CD4-positive, alpha-beta T cell treated with Interleukin-6 at 100 ng/mL for 8 hours (primary cell): ENCODE measurements at places on chromosomes 13 and 19.

DNA sequence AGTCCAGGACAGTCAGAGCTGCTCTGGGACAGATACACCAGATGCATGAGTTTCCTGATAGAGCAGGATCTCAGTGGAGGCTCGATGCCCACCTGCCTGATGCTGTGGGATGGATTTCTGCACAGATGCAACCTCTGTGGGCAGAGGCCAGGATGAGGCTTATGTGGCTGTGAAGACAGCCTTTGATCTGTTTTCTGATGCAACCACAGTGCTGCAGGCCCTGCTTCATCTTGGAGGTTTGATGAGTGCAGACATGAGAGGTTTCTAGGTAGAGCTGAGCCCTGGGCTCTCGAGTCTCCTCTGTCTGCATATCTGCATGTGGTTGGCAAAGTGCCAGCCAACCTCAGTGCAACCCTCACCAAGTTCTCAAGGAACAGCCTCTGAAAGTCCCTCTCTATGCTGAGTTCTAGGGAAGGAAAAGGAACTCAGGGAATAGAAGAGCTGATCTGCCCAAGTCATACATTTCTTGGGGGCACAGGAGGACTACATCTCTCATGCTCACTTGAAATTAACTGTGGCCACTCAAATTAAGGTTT, 23.1 kb upstream of the TSHZ3 start:
- DNase-seq, result no peak

- no peak for DNase-seq
Observed at GRCh38 chr19:13095934-13096927, 6.4 kb downstream of the LYL1 start.

GRCh38 chr19:10227026-10227971, 3.8 kb downstream of the S1PR2 start:
- no peak for DNase-seq

- peak; percentile 22 for DNase-seq
Observed at GRCh38 chr13:19984430-19985218, 26.1 kb downstream of the ZMYM2 start.

DNA sequence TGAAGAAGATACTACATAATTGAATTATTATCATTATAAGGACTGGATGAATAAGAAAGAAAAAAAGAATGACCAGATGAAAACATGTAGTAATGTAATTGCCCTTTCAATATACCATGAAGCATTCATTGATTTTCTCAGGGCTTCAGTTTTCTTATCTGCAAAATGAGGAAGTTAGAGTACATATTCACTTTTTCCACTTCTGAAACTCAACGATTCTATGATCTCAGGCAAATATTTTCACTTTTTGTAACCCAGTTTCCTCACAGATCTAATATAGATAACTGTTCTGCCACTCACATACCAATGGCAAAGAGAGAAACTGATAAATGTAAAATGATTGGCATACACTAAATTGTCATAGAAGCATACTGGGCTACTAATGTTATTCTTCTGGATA, 856.6 kb upstream of the KLHL1 start:
- no peak for DNase-seq
